B cell (primary cell): ENCODE measurements at places on chromosomes 1 and 21.
A peak's percentile ranks its signal among the peaks of the same experiment; 100 is the strongest.

DNA sequence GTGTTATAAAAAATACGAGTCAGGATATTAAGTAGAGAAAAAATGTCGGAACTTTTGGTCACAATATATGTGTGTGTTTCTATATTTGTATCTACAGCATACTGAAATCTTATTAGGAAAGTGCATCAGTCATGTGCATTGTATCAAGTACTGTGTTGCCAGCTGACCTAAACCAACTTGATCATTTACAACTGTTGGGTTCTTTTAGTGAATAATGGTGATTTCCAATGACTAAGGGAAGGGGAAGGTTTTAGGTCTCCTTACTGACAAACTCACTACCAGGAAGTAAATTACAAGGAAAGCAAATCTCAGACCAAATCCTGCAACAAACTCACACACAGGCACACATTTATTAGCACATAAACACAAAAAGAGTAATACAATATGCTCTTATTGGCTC is 142.7 kb downstream of the TSEN15 start:
- DNase-seq, result no peak

DNA sequence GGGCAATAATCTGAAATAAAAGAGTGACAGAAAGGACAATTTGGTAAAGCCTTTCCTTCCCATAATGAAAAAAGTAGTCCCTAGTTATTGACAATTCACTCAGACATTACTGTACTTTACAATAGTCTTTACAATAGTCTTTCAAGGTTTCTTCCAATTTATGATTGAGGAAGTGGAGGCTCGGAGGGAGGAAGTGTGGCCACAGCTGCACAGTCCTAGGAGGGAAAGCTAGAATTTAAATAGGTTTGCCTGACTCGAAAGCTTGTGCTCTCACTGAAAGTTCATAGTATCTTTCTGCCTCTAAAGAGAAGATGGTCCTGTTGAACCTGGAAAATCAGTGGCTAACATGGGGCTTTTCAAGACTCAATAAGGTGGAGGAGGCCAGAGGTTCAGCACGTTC is 203.2 kb downstream of the SDCCAG8 start:
- peak; percentile 28 for DNase-seq

GRCh38 chr1:113940365-113941244 is 11.5 kb downstream of the HIPK1 start:
- peak; percentile 21 for DNase-seq

- no peak for DNase-seq
Measured at GRCh38 chr1:29022620-29023019, 101.1 kb downstream of the TMEM200B start.

- DNase-seq, result no peak
Measured at GRCh38 chr1:100265562-100265930, 470 bp upstream of the RTCA start.

GRCh38 chr1:156692925-156693847 is 12.2 kb downstream of the CRABP2 start:
- no peak for DNase-seq

- no peak for DNase-seq
Measured at GRCh38 chr1:208201229-208201628, 43.0 kb downstream of the PLXNA2 start.

GRCh38 chr1:213820362-213821149 is 167.2 kb upstream of the PROX1 start:
- DNase-seq, result no peak

DNA sequence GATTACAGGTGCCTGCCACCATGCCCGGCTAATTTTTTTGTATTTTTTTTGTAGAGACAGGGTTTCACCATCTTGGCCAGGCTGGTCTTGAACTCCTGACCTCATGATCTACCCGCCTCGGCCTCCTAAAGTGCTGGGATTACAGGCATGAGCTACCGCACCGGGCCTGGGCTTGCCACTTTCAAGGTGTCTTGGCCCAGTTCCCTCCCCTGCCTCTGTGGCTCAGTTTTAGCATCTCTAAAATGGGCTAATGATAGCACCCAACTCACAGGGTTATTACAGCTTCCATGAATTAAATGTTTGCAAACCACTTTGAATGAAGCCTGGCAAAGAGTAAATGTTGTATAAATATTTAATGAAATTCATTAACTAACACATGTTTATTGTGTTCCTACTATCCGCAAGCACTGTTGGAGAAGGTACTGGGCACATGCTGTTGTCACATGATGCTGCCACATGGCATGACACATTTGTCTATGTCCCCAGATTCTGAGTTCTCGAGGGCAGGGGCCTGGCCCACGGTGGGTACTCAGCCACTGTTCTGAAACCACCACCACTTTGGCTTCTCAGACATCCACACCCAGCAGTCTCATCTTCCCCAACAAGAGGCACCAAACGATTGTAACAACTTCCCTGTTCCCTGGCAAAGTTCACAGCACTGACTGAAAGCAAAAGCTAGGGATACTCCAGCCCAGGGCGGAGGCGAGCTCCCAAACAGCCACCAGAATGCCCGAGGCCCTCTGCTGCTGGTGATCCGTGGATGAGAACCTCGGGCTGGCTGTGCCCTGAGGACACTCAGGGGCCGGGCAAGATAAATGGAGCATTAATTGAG is 9.7 kb downstream of the IFFO2 start:
- DNase-seq, result no peak

DNA sequence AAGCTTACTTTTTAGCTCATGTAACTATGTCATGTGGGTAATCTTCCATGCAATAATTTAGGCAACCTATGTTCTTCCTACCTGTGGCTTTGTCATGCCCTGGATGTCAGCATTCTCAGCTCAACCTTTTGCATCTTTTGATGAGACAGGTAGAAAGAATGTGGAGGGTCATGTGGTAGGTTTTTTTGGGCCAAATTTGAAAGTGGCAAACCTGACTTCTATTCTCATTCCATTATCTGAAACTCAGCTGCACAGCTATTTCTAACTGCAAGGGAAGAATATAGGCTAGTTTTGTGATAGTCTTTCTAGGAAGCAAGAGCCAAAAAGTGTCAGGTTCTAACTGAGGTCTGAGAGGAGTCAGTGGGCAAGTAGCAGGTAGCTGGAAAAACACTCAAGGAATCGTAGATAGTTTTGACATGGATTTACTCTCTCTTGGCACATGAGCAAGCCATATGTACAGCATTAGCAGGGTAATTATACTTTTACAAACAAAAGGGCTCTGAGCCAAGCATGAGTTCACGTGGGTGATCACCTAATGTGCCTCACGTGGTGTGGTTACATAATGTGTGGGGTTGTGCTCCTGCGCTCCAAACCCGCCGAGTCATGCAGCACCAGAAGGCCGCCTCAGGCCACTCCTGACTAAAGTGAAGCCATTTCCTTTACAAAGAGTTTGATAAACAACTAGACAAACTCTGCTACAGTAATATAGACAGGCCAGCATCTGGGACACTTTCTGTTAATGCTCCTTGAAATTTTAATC is 1013.8 kb downstream of the PLA2G4A start:
- no peak for DNase-seq
